Right lung (tissue), 10 donors: ENCODE measurements at places on chromosomes 6 and 20. TPM values are rescaled to one million over a fixed set of nuclear protein-coding genes. Genes with fewer than 3 reads are reported as not detected.

GRCh38 chr6:90584636-90585255, 2.1 kb downstream of the MAP3K7 start:
- no peak for DNase-seq

DNA sequence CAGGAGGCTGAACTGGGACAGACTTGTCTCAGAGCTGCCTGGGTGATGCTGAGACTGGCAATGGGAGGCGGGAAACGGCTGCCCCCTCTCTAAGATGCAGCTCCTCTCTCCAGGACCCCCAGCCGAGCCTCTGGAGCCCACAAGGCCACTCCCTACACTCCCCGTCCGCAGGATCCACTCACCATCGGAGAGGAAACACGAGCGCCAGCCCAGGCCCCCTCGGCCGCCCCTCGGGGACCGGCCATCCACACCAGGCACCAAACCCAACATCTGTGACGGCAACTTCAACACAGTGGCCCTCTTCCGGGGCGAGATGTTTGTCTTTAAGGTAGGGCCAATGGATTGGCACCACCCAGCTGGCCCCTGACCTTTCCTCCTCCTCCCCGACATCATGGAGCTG, 10.8 kb downstream of the MMP24OS start:
- DNase-seq: no peak

- no peak for DNase-seq
Observed at GRCh38 chr6:164148788-164149187, 734.3 kb downstream of the QKI start.

DNA sequence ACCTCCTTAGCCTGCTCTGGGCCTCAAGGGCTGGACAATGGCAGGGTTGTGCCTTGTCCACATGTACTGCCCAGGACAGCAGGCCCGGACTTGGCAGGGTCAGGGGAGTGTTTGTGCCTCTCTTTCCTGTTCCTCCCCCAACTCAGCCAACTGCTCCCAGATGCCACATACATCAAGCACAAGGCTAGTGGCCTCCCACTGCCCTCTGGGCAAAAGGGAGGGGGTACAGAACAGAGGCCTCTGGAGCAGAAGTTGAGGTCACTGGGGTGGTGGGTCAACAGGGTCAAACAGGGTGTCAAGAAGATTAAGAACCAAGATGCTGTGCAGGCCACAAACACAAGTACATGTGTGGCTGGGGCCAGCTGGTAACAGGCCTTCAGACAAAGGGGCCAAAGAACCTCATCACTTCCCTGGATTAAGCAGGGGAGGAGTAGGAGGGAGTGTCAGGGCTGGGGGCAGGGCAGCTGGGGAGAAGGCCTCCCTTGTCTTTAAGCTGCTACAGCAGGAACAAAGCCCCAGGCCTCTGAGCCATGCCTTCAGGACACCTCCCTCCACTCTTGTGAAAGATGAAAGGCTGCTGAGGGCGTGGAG, 36.0 kb downstream of the KCNK5 start:
- DNase-seq: no peak

- no peak for DNase-seq
Observed at GRCh38 chr6:115821798-115822197, 238.9 kb downstream of the FRK start.

HTR1E gene
- 0.32 TPM for polyA plus RNA-seq

RSPH9 gene
- polyA plus RNA-seq: 3.6 TPM

GRCh38 chr20:58327211-58327610, 17.7 kb downstream of the RAB22A start:
- no peak for DNase-seq

- no peak for DNase-seq
Observed at GRCh38 chr6:52726741-52727535, 36.3 kb downstream of the GSTA2 start.

ADGRF4 gene
- 0.26 TPM for polyA plus RNA-seq

MACROD2 gene
- 8.3 TPM for polyA plus RNA-seq

NTSR1 gene
- 0.08 TPM for polyA plus RNA-seq

GRCh38 chr6:38591439-38591838, 48.3 kb downstream of the BTBD9 start:
- DNase-seq: no peak

DNA sequence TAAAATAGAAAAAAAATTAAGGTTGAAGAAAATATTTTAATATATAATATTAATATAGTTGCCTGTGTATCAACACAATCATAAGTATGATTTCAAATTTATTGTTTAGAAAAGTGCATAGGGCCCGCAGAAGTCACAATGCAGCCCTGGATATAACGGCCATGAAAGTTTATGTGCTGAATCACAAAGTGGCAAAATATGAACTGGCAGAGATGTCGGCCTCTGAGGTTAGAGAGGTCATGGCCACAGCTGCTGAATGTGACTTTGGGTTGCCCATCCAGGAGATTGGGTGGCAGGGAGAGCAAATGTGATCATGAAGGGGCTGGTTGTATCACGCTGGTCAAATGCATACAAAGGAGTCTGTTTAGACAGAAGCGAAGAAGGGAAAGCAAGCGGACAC, 35.7 kb downstream of the COL11A2 start:
- no peak for DNase-seq

- no peak for DNase-seq
Observed at GRCh38 chr6:7035837-7036249, 71.9 kb upstream of the RREB1 start.
